ENCODE measurements at places on chromosomes 6 and 20.

GRCh38 chr20:62031462-62032092, 34.1 kb downstream of the TAF4 start:
- no peak for DNase-seq

- no peak for DNase-seq
These were observed 26.4 kb downstream of the PNPLA1 start for GRCh38 chr6:36296240-36296639.

GRCh38 chr20:21048841-21049273, 57.3 kb downstream of the LINC00237 start:
- peak; percentile 28 for DNase-seq

- DNase-seq, result no peak
These were observed 180.5 kb downstream of the ISM1 start for GRCh38 chr20:13401596-13401995.

- no peak for DNase-seq
These were observed 7.2 kb downstream of the BTBD3 start for GRCh38 chr20:11924923-11925322.

Measured in small intestine (tissue), 16 donors.